Inflammatory macrophage treated with lipopolysaccharide for 4 hours (primary cell): ENCODE measurements at places on chromosomes 7 and 10.
A peak's percentile ranks its signal among the peaks of the same experiment; 100 is the strongest.

- no peak for DNase-seq
These were observed 106.1 kb upstream of the BTBD16 start for GRCh38 chr10:122164815-122165483.

GRCh38 chr7:129126314-129126713 lies 18.2 kb upstream of the TSPAN33 start:
- no peak for DNase-seq

DNA sequence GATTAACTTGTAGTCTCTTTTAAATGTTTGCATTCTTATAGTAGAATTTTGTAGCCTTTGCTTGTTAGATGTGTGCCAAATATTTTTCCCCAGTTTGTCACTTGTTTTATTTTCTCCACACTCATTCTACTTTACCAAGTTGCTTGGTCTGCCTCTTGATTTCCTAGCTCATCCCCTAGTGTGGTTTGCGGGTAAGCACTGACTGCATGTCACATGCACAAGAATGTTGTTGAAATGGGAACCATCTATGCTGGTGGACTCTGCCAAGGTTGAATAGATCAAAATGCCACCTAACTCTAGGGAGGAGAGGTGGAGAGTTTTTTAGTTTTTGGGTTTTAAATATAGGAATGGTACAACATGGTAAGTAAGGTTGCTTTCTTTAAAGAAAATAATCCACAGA lies 47.6 kb downstream of the FZD1 start:
- no peak for DNase-seq

GRCh38 chr10:1573334-1573969 lies 163.9 kb downstream of the ADARB2 start:
- DNase-seq: no peak

GRCh38 chr10:100981178-100981772 lies 6.0 kb downstream of the MRPL43 start:
- DNase-seq: no peak

DNA sequence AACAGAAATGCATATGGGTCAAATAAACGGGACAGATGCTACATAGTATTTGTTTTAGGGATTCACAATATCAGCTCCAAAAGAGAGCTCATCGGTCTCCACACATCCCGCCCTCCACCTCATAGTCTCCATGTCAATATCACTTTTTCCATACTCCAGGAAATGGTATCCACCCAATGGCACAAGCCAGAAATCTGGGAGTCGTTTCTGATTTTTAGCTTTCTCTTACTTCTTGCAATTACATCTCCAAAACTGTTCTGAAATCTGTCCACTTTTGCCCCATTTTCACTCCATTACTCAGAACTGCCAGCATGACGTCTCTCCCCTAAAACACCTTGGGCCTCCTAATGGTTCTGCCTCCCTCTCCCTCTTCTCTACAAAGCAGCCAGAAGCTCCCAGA lies 47.4 kb upstream of the EZH2 start:
- no peak for DNase-seq

GRCh38 chr7:50315739-50316671 lies 11.5 kb downstream of the IKZF1 start:
- DNase-seq: no peak

GRCh38 chr10:29797616-29798015 lies 162.8 kb upstream of the SVIL start:
- no peak for DNase-seq

- peak; percentile 41 for DNase-seq
These were observed 786 bp upstream of the CNOT4 start for GRCh38 chr7:135510592-135511183.

GRCh38 chr10:61793760-61794703 lies 107.5 kb upstream of the ARID5B start:
- no peak for DNase-seq

- peak; percentile 51 for DNase-seq
These were observed 103.6 kb downstream of the LYZL1 start for GRCh38 chr10:29392376-29393021.

DNA sequence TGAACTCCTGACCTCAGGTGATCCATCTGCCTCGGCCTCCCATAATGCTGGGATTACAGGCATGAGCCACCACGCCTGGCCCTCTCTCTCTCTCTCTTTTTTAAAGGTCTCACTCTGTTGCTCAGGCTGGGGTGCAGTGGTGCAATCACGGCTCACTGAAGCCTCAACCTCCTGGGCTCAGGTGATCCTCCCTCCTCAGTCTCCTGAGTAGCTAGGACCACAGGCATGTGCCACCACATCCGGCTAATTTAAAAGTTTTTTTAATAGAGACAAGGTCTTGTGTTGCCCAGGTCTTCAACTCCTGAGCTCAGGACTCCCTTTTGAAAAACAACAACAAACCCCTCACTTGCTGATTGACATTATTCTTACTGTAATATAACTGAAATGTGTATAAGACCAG lies 11.6 kb downstream of the PALD1 start:
- no peak for DNase-seq

- peak; percentile 43 for DNase-seq
These were observed 12.6 kb downstream of the KLLN start for GRCh38 chr10:87850742-87851205.

DNA sequence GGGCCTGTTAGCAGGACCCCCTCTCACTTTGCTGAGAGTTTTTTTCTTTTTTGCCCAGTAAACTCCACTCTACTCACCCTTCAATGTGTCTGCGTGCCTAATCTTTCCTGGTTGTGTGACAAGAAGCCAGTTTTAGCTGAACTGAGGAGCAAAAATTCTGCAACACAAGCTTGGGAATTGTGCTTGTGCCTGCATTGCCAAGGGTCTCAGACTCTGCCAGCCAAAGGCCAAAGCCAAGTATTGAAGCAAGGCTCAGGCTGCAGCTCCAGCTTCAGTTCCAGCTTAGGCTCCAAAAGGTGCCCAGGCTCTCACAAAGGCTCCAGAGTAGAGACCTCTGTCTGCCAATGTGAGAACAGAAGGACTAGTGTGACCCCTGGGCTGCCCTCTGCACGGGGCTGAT lies 4.2 kb upstream of the CPA2 start:
- no peak for DNase-seq

- DNase-seq: no peak
These were observed 4.6 kb downstream of the BHLHA15 start for GRCh38 chr7:98215561-98216495.

GRCh38 chr7:87448388-87448787 lies 27.1 kb downstream of the ABCB4 start:
- no peak for DNase-seq

DNA sequence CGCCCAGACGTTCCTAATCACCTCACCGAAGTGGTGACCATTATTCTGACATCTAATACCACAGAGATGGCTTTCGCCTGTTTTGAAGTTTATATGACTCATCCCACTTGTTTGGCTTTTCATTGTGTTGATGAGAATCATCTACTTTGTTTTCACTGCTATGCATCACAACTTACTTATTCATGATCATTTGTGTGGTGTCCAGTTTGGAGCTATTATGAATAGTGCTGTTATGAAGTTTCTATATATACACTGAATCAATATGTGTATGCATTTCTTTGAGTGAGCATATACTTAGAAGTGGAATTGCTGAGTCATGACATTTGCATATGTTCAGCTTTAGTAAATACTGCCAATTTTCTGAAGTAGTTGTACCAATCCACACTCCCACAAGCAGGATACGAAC lies 38.6 kb upstream of the TNKS2 start:
- DNase-seq: no peak

DNA sequence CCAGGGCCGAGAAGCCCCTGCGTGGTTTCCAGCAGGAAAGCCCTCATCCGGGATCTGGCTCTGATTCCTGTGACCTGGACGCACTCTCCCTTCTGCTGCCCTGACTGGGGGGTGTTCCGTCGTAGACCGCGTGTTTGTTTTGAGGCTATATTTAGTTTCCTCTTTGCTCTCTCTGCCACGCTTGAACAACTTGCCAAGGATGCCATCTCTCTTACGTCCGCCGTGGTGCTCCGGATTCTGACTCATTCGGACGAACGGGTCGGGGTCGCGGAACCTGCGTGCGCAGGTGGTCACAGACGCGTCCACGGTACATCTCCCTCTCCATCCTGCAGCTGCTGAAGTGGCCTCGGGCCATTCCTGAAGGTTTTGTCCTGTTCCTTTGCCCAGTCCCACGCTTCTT lies 10.4 kb upstream of the SORCS3 start:
- DNase-seq: no peak

DNA sequence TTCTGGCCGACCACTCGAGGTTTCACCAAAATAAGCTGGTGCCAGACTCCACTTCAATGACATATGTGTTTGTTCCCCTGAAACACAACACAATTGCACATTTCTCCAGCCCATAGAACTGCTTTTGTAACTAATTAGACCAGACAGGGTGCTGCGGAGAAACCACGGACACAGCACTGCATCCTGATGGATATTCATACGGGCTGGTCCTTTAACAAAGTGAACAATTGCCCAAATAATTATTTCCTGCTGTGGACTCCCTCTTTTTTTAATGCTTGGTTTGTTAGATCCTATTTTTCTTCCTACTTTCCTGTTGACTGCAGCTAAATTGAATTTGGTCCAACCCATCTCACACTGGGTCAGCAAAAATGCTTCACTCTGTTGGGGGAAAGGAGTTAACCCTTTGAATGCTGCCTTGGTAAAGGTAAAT lies 198.6 kb upstream of the BMPER start:
- DNase-seq: no peak

DNA sequence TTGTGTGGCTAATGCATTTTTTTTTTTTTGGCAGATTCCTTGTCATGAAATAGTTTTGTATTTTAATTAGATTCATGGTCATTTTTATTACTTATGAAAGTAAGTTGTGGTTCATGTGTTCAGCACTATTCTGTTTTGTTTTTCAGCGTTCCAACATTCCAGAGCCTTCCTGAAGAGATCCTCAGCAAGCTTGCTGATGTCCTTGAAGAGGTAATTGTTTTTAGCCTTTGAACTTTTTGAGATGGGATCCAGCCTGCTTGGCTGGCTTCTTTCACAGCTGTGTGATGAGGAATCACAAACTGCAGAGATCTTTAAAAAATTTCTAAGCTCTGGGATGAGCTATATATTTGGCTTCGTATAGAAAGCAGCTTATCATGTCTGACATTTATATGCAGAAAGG lies 208.0 kb upstream of the CSTF2T start:
- DNase-seq: no peak

- DNase-seq: no peak
These were observed 145.7 kb downstream of the CYP26A1 start for GRCh38 chr10:93219347-93219746.

GRCh38 chr10:111475720-111476119 lies 398.9 kb downstream of the ADRA2A start:
- no peak for DNase-seq

GRCh38 chr10:48282829-48283228 lies 8.3 kb upstream of the FRMPD2 start:
- peak; percentile 42 for DNase-seq

DNA sequence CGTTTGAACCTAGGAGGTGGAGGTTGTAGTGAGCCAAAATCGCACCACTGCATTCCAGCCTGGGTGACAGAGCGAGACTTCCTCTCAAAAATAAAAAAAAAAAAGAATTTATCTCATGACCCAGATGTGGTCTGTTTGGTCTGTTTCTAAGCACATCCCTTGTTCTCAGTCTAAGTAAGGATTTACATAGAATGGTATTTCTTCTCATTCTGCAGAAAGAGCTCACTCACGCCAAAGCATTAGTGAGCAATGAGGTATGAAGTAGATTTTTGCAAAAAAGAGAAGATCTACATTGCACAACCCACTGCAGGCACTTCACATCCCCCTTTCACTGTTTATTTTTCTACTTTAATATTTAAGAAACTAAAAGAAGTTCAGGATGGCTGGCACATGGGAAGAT lies 76.5 kb upstream of the FGL2 start:
- no peak for DNase-seq

DNA sequence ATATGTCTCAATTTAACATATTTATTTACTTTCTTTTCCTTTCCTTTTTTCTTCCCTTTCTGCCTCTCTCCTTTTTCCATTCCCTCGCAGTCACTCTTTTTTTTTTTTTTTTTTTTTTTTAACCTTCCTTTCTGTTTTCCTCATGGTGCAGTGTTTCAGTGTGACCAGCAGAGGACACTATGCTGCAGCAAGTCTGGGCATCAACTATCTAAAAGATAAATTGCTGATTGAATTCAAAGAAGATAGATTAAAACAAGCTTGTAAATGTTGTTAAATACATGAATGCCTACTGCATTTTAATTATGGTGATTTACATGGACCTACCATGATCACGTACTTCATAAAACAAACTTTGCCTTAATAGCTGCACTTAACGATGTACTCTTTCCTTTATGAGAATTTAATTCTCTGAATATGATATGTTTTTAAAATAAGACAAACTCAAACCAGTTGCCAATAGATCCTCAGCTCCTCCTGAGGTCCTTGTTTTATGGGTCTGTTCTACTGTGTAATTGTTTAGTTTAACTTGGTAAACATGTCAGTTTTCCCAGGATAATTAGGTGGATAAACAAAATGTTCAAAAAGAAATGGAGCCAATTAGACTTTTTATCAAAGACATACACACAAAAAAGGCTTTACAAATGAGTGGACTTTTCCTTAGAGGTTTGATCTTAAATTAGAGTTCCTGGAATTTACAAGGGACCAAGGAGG lies 101.0 kb upstream of the AGR3 start:
- DNase-seq: peak; percentile 39

GRCh38 chr10:13503745-13504463 lies 24.9 kb downstream of the BEND7 start:
- DNase-seq: no peak
